ENCODE measurements at places on chromosomes 7 and 10.

GRCh38 chr7:71343892-71344291 lies 211.9 kb downstream of the GALNT17 start:
- DNase-seq: no peak

GRCh38 chr7:12031638-12032037 lies 179.5 kb upstream of the TMEM106B start:
- DNase-seq: no peak

DNA sequence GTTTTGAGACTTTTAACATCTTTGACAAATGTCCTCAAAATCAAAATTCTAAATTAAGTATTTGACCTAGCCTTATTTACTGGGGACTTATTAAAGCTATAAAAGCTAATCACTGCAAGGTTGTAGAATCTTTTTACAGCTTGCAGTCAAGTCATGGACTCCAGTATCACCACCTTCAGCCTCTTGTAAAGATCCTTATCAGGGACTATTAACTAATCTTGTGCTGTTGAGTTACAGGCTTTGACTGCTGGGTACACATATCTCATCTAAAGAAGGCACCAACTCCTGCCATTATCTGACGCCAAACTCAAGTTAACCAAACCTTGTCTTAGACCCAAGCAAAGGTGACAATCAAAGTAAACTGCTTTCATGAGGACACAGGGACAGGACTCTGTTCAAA lies 621.0 kb upstream of the IGFBP3 start:
- DNase-seq: no peak

GRCh38 chr10:34834274-34834673 lies 19.2 kb upstream of the PARD3 start:
- DNase-seq: no peak

DNA sequence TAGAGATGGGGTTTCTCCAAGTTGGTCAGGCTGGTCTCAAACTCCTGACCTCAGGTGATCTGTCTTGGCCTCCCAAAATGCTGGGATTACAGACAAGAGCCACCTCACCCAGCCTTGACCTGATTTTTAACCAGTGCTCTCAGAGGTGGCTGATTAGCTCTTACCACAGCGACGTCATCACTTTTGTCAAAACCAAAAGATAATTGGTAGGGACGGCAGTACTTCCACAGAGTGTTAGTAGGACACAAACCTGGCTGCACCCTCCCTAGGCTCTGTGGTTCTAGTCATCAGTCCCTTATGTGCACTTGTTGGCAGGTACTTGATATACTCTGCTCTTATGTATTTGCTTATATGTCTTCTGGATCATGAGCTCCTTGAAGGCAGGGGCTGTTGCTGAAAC lies 74.0 kb downstream of the GPR141 start:
- DNase-seq: no peak

DNA sequence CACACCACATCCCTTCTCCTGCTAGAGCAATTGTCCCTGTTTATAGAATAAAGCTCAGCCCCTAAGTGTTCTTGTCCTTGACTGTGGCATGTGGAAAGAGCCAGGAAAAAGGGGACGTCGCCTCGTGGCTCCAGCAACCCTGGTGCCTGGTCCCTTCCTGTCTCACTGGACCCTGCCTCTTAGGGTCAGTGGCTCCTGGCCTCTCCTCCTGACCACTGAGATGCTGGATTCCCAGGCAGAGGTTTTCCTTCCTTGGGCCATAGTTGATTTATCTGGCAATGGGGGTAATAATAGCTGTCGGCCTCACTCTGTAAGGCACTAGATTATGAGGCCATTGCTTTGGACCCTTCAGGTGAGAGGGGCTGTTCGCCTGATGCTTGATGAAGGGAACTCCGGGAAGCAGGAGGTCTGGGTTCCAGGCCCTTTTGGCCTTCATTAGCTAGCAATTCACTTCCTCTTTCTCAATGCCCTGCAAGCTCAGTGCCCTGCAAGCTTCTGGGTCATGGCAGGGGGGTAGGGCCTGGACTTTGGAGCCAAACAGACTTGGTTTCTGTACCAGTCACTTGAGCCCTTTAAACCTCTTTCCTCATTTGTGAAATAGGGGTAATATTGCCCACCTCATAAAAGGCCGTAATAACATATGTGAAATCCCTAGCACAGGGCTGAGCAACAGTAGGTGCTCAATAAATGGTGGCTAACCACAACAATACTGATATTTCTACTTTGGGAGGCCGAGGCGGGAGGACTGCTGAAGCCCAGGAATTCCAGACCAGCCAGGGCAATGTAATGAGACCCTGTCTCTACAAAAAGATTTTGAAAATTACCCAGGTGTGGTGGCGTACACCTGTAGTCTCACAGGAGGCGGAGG lies 1.1 kb downstream of the ASL start:
- no peak for DNase-seq

GRCh38 chr7:129203050-129203741 lies 14.8 kb downstream of the SMO start:
- DNase-seq: no peak

DNA sequence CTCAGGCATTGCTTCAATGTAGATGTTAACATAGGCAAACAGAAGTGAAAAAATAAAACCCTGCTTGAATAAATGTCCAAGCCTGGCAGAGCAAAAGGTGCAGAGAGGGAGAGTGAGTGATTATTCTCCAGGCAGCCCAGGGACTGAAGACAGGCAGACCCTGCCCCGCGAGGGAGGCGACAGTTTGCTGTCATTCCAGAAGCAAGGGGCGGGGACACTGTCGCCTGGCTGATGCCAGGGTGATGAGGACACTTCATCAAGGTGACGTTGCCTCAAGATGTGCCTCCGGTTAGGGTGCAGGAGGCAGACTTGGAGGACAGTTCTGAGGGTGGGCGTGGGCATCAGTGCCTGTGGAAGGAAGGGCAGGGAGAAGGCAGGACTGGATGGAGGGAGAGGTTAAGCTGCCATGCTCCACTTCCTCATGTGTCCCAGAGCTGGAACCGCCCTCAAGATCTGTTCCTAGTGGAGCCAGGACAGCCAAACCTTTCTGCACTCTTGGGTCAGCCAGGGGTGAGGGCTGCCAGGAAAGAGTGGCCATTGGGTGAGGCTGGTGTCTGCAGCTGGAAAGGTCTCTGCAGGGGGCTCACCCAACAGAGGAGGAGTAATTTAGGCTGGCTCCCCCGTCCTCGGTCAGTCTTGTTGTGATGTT lies 560.5 kb upstream of the MKI67 start:
- DNase-seq: no peak

- DNase-seq: no peak
These were observed 103.6 kb downstream of the SPDYE5 start for GRCh38 chr7:75595766-75596165.

- DNase-seq: peak; percentile 90
These were observed 236.1 kb downstream of the ELMO1 start for GRCh38 chr7:37212556-37212955.

- DNase-seq: no peak
These were observed 704 bp downstream of the ZNRF2 start for GRCh38 chr7:30285067-30285535.

- no peak for DNase-seq
These were observed 123.6 kb downstream of the FAM204A start for GRCh38 chr10:118218562-118218961.

DNA sequence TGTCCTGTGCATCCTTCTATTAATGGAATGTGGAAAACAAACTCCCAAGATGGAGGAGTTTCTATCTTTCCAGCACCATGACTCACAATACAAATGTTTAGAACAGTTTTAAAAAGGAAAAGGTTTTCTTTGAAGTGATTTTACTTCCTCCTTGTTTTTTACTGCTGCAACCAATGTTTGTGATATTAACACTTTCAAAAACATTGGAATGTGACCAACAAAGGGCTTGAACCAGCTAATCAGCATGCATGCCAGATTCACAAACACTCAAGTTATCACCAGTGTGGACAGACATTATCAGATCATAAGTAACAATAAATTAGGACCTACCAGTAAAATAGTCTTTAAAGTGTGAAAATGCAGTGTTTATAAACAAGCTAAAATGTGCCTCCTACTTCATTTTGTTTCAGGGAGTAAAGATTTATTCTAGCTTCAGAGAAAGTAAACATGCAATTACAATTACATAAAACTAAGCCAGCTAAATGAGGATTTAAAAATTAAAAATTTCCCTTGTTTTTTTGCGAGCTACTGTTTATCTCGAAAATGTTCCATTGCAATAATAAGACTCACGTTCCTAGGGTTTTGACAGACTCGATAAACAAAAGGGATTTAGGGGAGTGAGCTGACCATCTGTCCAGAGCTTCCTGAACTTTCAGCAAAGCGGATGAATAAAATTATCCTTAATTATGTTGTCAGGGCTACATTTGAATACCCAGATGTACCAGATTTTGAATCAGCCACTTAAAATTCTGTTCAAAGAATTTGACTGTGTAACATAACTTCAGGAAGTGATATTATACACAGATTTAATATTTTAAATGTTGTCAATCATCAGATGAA lies 29.8 kb downstream of the CPVL start:
- no peak for DNase-seq

- no peak for DNase-seq
These were observed 9.8 kb upstream of the ACTA2 start for GRCh38 chr10:88962336-88962735.

DNA sequence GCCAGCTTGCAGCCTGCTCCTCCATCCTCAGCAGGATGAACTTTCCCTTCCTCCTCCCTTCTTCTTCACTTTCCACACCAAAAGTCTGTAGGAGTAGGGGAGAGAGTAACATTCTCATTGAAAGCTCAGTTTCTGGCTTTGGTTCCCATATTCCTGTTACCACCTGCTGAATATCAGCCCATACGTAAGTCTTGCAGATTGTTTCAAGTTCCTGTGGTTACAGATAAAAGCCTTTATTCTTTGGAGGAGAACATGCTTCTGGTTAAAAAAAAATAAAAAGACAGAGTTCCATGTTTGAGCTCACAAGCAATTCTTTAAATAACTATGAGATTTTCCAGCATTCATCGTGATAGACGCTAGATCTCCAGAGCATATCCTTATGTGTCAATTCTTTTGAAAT lies 637.3 kb downstream of the SUGCT start:
- no peak for DNase-seq

GRCh38 chr7:45892407-45893035 lies 4.2 kb downstream of the IGFBP1 start:
- no peak for DNase-seq

DNA sequence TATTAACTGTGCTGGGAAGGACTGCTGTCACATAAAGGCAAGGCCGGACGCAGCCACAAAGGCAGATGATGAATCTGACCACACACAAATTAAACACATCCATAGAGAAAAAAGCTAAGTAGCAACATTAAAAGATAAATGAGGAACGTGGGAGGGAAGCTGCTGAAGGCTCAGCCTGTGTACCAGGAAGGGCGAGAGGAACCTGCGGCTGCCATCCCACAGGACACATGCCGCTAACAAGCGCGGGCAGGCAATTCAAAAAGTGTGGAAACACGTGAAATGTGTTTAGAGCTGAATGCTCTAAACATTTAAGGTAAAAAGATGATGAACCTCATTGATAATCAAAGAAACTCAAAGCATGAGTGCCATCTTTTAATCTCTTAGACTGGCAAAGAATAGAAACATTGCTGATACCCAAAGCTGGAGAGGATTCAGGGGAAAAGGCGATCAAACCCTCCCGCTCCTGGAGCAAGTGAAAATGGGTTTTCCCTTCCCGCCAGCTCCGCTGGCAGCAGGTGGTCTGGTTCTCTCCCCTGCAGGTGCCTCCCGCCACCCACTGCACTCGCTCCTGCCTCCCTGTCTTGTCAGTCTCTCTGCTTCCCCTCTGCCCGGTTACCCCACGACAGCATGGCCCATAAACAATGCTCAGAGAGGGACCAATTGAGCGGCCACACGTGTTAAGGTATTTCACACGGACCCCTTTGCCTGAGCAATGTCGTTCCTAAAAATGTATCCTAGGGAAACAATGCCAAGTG lies 4.2 kb downstream of the STK32C start:
- DNase-seq: no peak

- DNase-seq: no peak
These were observed 246.6 kb downstream of the ADRA2A start for GRCh38 chr10:111323389-111323966.

GRCh38 chr7:20269726-20270125 lies 52.5 kb upstream of the MACC1 start:
- DNase-seq: no peak

DNA sequence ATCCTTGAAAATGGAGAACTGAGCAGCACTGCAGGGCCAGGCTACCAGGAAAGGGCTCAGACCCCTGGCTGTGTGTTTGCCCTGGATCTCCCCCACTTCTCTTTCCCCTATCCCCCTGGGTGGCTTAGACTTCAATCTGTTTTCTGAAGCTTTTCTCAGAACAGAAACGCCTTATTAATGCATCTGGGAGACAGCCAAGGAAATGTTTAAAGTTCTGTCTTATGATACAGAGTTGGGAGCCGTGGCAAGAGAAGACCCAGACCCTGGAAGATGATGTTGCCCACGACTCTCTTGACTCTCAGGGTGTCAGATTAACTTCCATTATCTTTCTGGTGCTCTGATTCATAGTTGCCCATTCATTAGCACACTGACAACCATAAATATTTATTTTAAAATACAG lies 107.1 kb downstream of the EBLN1 start:
- no peak for DNase-seq

GRCh38 chr7:36281945-36282717 lies 107.5 kb upstream of the ANLN start:
- no peak for DNase-seq

GRCh38 chr7:35752742-35753141 lies 48.1 kb upstream of the SEPTIN7 start:
- DNase-seq: no peak

GRCh38 chr10:11036424-11037011 lies 18.8 kb downstream of the CELF2 start:
- no peak for DNase-seq

GRCh38 chr10:98445200-98445812 lies 1.4 kb downstream of the HPS1 start:
- DNase-seq: no peak

- DNase-seq: no peak
These were observed 287.1 kb downstream of the WDR11 start for GRCh38 chr10:121138112-121138860.

GRCh38 chr7:109986701-109987100 lies 1104.2 kb upstream of the LRRN3 start:
- DNase-seq: no peak

GRCh38 chr7:91330191-91330808 lies 66.1 kb downstream of the FZD1 start:
- no peak for DNase-seq

- DNase-seq: no peak
These were observed 276.9 kb downstream of the TCF7L2 start for GRCh38 chr10:113226831-113227445.

GRCh38 chr10:86443936-86444335 lies 77.3 kb upstream of the GRID1 start:
- DNase-seq: no peak

- no peak for DNase-seq
These were observed 42.7 kb downstream of the SPDYE5 start for GRCh38 chr7:75534727-75535307.

All from right hindlimb (tissue), 1 donor.